ENCODE measurements at places on chromosomes 13 and 19. TPM values are rescaled to one million over a fixed set of nuclear protein-coding genes. Genes with fewer than 3 reads are reported as not detected.
A peak's percentile ranks its signal among the peaks of the same experiment; 100 is the strongest.

DNA sequence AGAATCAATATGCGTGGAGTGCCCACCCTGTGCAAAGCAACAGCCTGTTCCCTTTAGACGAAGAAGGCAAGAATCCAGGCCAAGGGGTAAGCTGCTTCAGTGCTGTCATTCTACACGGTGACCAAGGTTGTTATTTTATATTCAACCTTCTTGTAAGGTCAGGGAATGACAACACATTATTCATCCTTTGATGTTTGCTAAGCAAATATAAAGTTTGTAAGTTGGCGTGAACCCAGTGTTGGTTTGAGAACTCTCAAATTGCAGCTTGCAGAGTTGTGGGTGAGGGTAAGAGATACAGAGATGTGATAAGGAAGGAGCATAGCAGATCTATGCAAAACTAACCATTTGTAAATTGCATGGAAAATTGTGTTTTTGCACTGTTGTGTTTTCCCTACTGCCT lies 436.7 kb downstream of the FGF9 start:
- peaks cover 17% of the 10 kb centered on the region for H3K4me1 ChIP-seq
- H3K4me3 ChIP-seq: no peak overlapping the region
- no peaks in the 10 kb centered on the region for H3K36me3 ChIP-seq
- no peaks in the 10 kb centered on the region for H3K27me3 ChIP-seq
- no peak overlapping the region for H3K27ac ChIP-seq

- H3K27ac ChIP-seq: peak overlapping the region; percentile 76
- H3K27me3 ChIP-seq: no peaks in the 10 kb centered on the region
Observed at GRCh38 chr19:2820112-2820702, 539 bp downstream of the ZNF554 start.

KIR3DL2 gene
- total RNA-seq: not detected

- H3K27ac ChIP-seq: peak overlapping the region; percentile 89
- H3K36me3 ChIP-seq: peaks cover 8% of the 10 kb centered on the region
- H3K27me3 ChIP-seq: no peaks in the 10 kb centered on the region
Observed at GRCh38 chr19:11373166-11373884, 1.1 kb upstream of the SWSAP1 start.

DNA sequence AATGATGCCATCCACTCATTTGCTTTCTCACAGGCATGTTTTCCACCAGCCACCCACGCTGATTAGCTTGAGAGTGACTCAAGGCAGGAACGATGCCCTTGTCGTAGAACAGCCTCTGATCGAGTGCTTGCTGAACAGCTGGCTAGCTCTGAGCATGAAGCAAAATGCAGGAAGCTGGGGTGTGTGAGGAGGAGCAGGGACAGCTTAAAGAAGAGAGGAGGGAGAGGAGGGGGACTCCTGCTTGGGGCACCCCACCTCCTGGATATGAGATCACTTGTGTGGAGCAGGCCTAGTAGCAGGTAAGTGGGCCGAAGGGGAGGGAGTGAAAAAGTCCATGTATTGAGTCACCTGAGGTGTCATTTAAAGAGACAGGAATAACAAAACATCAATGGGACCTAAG lies 48.8 kb downstream of the IRS2 start:
- H3K4me3 ChIP-seq: no peak overlapping the region
- no peaks in the 10 kb centered on the region for H3K36me3 ChIP-seq
- H3K4me1 ChIP-seq: no peaks in the 10 kb centered on the region
- no peaks in the 10 kb centered on the region for H3K27me3 ChIP-seq
- H3K27ac ChIP-seq: no peak overlapping the region

- H3K27ac ChIP-seq: peak overlapping the region; percentile 61
- H3K36me3 ChIP-seq: peaks cover 100% of the 10 kb centered on the region
- no peaks in the 10 kb centered on the region for H3K27me3 ChIP-seq
- peaks cover 18% of the 10 kb centered on the region for H3K4me1 ChIP-seq
Observed at GRCh38 chr19:14405380-14405757, 13.8 kb downstream of the DDX39A start.

- no peaks in the 10 kb centered on the region for H3K27me3 ChIP-seq
- peaks cover 68% of the 10 kb centered on the region for H3K4me1 ChIP-seq
- H3K27ac ChIP-seq: no peak overlapping the region
- peaks cover 3% of the 10 kb centered on the region for H3K36me3 ChIP-seq
- peak; percentile 51 for DNase-seq
Observed at GRCh38 chr19:56117376-56117884, 3.7 kb downstream of the ZNF787 start.

GRCh38 chr19:16825312-16826052 lies 3.7 kb upstream of the SIN3B start:
- no peaks in the 10 kb centered on the region for H3K27me3 ChIP-seq
- H3K4me3 ChIP-seq: peak overlapping the region; percentile 51
- no peak for DNase-seq
- H3K4me1 ChIP-seq: peaks cover 23% of the 10 kb centered on the region

DNA sequence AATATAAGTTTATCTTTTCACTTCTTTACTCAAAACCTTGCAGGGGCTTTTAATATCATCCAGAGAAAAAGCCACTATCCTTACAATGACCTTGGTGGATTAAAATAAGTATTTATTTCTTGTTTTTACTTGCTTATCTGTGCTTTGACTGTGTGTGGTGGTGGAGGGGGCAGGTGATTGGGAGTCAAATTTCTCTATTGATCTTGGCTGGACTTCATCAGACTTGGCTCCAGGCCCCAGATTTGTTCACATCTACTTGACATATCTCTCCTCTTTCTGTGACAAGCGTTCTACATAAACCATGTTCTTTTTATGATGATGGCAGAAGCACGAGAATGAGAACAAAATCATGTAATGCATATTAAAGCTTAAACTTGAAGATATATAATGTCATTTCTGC lies 670.8 kb downstream of the PCDH17 start:
- no peak overlapping the region for H3K4me3 ChIP-seq
- no peaks in the 10 kb centered on the region for H3K27me3 ChIP-seq
- no peak for DNase-seq
- no peaks in the 10 kb centered on the region for H3K4me1 ChIP-seq
- no peak overlapping the region for H3K27ac ChIP-seq
- no peaks in the 10 kb centered on the region for H3K36me3 ChIP-seq

- peaks cover 57% of the 10 kb centered on the region for H3K36me3 ChIP-seq
- no peak overlapping the region for H3K4me3 ChIP-seq
- peaks cover 61% of the 10 kb centered on the region for H3K4me1 ChIP-seq
- H3K27me3 ChIP-seq: no peaks in the 10 kb centered on the region
Observed at GRCh38 chr19:6218491-6219146, 61.2 kb downstream of the MLLT1 start.

PSG11 gene
- not detected for total RNA-seq

- no peaks in the 10 kb centered on the region for H3K27me3 ChIP-seq
- H3K4me3 ChIP-seq: peak overlapping the region; percentile 93
- H3K4me1 ChIP-seq: peaks cover 41% of the 10 kb centered on the region
- no peaks in the 10 kb centered on the region for H3K36me3 ChIP-seq
Observed at GRCh38 chr13:49791711-49792549, 552 bp downstream of the KPNA3 start.

C19orf67 gene
- not detected for total RNA-seq

DNA sequence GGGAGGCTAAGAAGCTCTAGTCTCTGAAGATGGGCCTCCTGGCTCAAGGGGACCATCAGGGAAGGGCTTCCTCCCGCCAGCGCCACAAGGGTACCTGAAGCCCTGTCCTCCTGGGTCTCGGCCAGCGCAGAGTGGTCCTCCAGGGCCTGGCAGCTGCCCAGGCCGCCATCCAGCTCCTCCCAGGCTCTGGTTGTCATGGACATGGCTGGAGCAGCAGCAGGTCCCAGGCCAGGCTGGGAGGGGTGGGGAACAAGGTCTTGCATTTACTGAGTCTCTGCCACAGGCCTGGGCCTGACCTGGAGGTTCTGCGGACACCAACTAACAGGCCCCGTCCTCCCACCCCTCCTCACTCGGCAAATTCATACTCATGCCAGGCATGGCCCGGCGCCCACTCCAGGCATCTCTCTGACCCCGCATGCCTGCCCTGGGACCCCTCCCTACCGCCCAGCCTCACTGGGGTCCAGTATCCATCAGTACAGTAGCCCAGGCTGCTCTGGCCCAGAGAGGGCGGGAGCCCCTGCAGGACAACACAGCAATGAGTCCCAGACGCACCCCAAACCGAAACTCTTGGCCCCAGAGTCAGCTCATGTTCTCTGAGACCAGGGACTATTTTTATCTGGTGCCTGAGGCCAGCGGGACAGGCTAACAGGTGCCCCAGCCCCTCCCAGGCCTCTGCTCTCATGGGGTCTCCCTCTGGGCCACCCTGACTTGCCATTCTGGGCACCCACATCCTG lies 938 bp downstream of the JSRP1 start:
- DNase-seq: no peak
- no peak overlapping the region for H3K27ac ChIP-seq
- no peaks in the 10 kb centered on the region for H3K36me3 ChIP-seq
- no peak overlapping the region for H3K4me3 ChIP-seq
- peaks cover 30% of the 10 kb centered on the region for H3K4me1 ChIP-seq

DNA sequence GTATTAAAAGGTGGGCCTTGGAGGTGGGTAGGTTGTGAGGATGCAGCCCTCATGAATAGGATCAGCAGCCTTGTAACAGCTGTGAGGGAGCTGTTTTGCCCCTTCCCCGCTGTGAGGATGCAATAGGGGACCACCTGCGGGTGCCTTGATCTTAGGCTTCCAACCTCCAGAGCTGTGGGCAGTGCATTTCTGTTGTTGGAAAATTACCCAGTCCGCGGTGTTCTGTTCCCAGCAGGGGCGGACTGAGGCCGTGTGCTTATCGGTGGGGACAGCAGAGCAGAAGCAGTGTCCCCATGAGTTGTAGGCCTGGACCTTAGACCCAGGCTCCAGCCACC lies 54.8 kb upstream of the TEX29 start:
- no peak overlapping the region for H3K27ac ChIP-seq
- H3K36me3 ChIP-seq: peaks cover 53% of the 10 kb centered on the region
- DNase-seq: no peak
- no peak overlapping the region for H3K4me3 ChIP-seq

ADGRE3 gene
- 25.5 TPM for total RNA-seq

- peaks cover 7% of the 10 kb centered on the region for H3K36me3 ChIP-seq
- H3K27me3 ChIP-seq: no peaks in the 10 kb centered on the region
- peak within 1 kb of the TSS; percentile 53 for H3K4me3 ChIP-seq
- DNase-seq: peak; percentile 88
- H3K4me1 ChIP-seq: peaks cover 48% of the 10 kb centered on the region
Observed at GRCh38 chr19:18385675-18386542, at the start of gene GDF15. Gene GDF15 (plus strand): TSS chr19:18386158. CDS start chr19:18386190, 32 bp downstream.

DNA sequence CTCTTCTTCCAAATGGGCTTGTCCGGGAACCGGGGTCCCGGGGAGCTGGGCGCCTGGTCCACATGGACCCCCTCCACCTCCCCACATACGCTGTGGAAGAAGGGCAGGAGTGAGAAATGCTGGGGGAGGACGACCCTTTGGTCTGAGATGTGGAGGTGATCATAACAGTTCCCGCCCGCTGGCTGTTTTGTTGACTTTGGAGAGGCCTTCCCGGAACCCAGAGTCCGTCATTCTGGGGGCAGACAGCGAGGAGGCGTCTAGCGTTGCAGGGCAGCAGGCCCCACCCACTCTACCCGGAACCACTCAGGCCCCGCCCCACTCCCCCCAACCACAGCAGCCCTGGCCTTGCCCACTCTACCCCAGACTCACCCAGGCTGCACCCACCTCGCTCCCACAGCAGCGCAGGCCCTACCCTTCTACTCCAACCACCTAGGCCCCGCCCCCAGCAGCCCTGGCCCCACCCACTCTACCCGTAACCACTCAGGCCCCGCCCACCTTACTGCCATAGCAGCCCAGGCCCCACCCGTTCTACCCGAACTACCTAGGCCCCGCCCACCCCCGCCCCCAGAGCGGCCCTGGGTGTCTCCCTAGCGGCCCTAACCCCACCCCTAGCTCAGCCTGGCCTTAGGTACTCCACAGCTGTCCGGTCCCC lies 7.1 kb downstream of the GPR108 start:
- peak; percentile 94 for DNase-seq
- peaks cover 19% of the 10 kb centered on the region for H3K4me1 ChIP-seq
- peaks cover 27% of the 10 kb centered on the region for H3K36me3 ChIP-seq
- H3K27ac ChIP-seq: peak overlapping the region; percentile 73
- H3K27me3 ChIP-seq: no peaks in the 10 kb centered on the region

- no peaks in the 10 kb centered on the region for H3K27me3 ChIP-seq
- peak overlapping the region; percentile 90 for H3K27ac ChIP-seq
- peaks cover 57% of the 10 kb centered on the region for H3K4me1 ChIP-seq
- no peak for DNase-seq
- H3K4me3 ChIP-seq: no peak overlapping the region
Observed at GRCh38 chr19:42245231-42245630, 2.8 kb upstream of the GSK3A start.

F10 gene
- 8.9 TPM for total RNA-seq

DNA sequence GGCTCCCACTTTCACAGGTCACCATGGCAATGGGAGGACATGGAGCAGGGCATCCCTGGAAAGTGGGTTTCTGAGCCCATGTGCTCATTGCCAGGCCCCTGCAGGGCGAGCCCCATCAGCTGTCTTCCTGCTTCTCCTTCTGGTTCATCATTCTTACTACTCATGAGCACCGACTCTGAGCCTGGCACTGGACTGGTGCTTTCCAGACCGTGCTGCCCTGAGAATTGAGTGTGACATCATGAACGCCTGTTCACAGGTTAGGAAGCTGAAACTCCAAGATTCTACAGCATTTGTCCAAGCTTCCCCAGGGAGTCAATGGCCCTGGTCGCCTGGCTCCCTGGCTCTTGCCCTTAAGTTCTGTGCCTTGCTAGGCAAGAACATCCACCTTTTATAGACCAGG lies 210.4 kb upstream of the ZNF536 start:
- no peak overlapping the region for H3K27ac ChIP-seq
- H3K36me3 ChIP-seq: no peaks in the 10 kb centered on the region
- DNase-seq: no peak

- H3K4me1 ChIP-seq: peaks cover 64% of the 10 kb centered on the region
- H3K27ac ChIP-seq: peak overlapping the region; percentile 98
- no peaks in the 10 kb centered on the region for H3K27me3 ChIP-seq
- peak overlapping the region; percentile 89 for H3K4me3 ChIP-seq
- H3K36me3 ChIP-seq: peaks cover 14% of the 10 kb centered on the region
Observed at GRCh38 chr19:40421993-40422747, 3.6 kb downstream of the SERTAD1 start.

GRCh38 chr13:100112186-100112838 lies 23.4 kb downstream of the PCCA start:
- peaks cover 33% of the 10 kb centered on the region for H3K36me3 ChIP-seq
- H3K4me1 ChIP-seq: no peaks in the 10 kb centered on the region
- DNase-seq: no peak
- H3K27me3 ChIP-seq: no peaks in the 10 kb centered on the region
- H3K4me3 ChIP-seq: no peak overlapping the region

LYPD3 gene
- total RNA-seq: 0.74 TPM

- H3K36me3 ChIP-seq: no peaks in the 10 kb centered on the region
- no peak overlapping the region for H3K27ac ChIP-seq
- no peaks in the 10 kb centered on the region for H3K4me1 ChIP-seq
- DNase-seq: no peak
- H3K27me3 ChIP-seq: no peaks in the 10 kb centered on the region
Observed at GRCh38 chr13:26060357-26060756, 8.5 kb upstream of the SHISA2 start.

ADGRL1 gene
- 28.7 TPM for total RNA-seq

GRCh38 chr13:18996627-18997051 lies 185.0 kb downstream of the TUBA3C start:
- H3K4me3 ChIP-seq: no peak overlapping the region
- no peaks in the 10 kb centered on the region for H3K36me3 ChIP-seq
- no peak for DNase-seq
- no peaks in the 10 kb centered on the region for H3K4me1 ChIP-seq

All from lower lobe of right lung (tissue), 2 donors.